ENCODE measurements at places on chromosomes 2 and 18.

DNA sequence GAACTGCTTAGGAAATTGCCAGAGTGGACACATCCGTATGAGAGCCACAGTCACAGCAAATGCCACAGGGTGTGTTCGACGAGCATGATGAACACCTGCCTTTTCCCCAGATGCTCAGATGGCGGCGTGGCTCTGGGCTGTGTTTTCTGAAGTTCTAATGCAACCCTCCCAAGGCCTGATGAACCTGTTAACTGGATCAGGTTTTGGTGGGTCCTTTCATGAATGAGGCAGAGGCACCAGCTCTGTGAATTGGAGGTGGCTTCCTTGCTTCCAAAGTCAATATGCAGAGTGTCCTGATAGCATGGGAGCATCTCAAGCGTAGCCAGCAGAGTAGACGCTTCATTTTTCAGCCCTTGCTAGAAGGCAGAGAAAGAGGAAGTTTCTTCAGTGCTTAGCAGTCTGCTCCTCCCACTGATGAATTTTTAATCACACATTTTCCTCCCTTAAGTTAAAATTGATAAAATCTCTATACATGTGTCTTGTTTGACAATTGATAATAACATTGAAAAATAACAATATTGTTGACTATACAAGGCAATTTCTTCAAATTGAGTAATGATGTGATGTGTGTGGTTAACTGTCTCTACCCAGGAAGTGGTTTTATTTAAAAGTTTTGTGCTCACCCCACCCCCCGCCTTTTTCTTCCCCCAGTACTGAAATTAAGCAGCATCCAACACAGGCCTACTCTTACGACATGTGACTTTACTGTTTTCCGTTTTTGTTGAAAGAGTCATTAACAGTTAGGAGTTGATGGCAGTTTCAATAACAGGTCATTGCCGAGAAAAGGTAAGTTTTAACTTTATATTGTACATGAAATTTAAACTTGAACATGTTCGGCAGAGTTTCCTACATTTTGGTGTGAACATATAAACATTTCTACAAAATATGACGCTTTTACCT, at the start of gene ARHGAP15:
Gene ARHGAP15, plus strand, starts transcription at position 739 of the 900 bp plus-strand sequence.
- DNase-seq = no peak

- DNase-seq = no peak
Measured at GRCh38 chr18:13726972-13727331, 479 bp downstream of the RNMT start.

DNA sequence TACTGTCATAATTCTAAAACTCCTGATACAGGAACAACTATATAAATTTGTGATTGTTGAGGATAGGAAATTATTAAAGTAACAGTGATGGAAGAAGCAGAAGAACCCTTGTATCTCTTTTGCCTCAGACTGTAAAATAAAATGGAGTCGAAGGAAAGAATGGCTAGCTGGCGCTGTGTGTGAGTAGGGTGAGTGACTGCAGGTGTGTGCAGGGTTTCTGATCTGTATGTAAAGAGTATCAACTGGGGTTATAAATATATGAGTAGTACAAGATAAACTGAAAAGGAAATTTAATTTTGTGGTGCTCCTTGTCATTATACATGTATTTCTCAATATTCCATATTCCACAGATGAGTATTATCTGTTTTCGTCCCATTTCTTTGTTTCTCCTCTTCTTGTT, 15.2 kb downstream of the POLI start:
- DNase-seq = no peak

GRCh38 chr18:35581898-35582641, 530 bp downstream of the GALNT1 start:
- no peak for DNase-seq

- peak; percentile 56 for DNase-seq
Measured at GRCh38 chr2:188978291-188979081, 4.3 kb downstream of the COL3A1 start.

GRCh38 chr18:70158992-70159717, 46.3 kb downstream of the RTTN start:
- DNase-seq = no peak

DNA sequence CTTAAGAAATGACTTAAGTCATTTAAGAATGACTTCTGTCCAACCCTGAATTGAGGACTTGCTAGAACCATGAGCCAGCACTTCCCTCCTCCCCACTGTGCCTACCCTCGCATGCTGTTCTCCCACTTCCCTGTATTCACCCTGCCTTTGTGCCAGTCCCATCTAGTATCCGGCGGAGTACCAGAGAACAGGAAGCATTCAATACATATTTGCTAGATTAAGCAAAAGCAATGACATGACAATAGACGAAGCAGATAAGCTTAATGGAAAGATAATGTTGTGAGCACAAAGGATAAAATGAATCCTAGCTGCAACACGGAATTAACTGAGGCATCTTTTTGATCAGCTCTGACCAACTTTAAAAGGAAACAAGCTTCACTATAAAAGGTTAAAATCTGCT, 328.5 kb downstream of the TDRD15 start:
- DNase-seq = no peak

DNA sequence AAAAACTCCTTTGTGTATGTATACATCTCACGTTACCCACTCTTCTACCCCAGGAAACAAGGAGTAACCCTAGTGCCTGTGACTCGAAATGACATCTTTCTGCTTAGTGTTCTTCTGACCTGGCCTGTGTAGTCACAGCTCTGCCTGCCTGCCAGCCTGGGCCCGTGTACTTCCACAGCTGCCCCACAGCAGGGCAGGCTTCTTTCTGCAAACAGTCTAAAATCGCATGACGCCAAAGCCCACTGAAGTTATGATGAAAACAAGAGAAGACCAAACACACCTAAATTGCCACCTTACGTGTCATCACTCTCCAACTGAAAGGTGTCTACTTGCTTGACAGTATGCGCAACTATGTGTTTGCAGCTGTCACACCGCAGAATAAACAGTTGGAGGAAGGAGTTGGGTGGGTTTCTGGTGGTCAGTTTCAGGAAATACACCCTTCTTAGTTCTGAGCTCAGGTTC, 1.5 kb downstream of the GAREM1 start:
- no peak for DNase-seq

DNA sequence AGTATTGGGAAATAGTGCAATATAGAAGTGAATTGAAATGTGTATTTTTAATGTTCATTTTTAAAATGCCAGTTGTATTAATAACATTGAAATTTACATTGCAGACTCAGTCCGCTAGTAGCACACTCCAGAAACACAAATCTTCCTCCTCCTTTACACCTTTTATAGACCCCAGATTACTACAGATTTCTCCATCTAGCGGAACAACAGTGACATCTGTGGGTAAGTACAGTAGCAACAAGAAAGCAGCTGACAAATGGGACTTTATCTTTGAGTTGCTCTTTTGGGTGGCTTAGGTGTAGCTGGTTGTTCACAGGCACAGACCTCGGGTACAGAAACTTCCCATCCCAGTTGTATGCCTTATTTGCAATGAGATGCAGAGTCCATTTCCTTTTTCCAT, 118.2 kb upstream of the IL1R2 start:
- DNase-seq = no peak

DNA sequence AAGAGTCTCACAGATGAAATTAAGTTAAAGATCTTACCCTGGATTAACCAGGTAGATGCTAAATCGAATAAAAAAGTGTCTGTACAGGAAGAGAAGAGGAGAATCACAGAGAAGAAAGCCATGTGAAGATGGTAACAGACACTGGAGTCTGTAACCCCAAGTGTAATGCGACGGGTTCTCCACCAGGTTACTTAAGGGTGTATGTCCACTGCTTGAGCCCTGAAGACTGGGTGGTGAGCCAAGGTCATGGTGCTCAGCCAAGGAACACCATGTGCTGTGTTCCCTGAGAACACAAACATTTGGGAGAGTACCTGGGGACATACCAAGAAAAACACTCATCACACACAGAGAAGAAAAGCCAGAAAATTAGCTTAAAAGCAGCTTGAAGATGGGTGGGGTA, 8.2 kb upstream of the ACADL start:
- DNase-seq = no peak

GRCh38 chr2:235937936-235938335, 230.2 kb downstream of the GBX2 start:
- no peak for DNase-seq

GRCh38 chr18:36623091-36623490, 205.7 kb downstream of the TPGS2 start:
- DNase-seq = no peak

DNA sequence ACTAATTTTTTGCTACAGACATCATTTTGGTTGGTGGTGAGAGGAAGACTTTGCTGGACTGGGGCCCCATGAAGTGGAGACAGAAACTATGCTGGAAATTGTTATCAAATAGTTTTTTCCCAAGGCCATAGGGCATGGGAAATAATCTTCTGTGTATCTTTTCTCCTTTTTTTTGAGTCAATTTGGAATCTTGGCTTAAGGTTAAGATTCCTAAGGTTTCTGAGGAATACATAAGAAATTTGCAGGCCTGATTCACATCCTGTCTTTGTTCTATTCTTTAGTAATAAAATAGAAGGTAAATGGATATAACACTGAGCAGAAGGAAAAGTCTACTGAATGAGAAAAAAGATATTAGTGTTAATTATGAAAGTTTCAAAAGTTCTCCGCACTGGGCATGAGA, 16.6 kb downstream of the SMC6 start:
- no peak for DNase-seq

Data from foreskin melanocyte (primary cell).